Lung (tissue), 17 donors: ENCODE measurements at places on chromosomes 12 and 14. TPM values are rescaled to one million over a fixed set of nuclear protein-coding genes. Genes with fewer than 3 reads are reported as not detected.
A peak's percentile ranks its signal among the peaks of the same experiment; 100 is the strongest.

GRCh38 chr12:49471557-49471956 lies 67.3 kb upstream of the KCNH3 start:
- no peak for DNase-seq

GRCh38 chr12:124563401-124563800 lies 4.0 kb downstream of the NCOR2 start:
- peak; percentile 32 for DNase-seq

- no peak for DNase-seq
These were observed 28.8 kb upstream of the INF2 start for GRCh38 chr14:104660597-104660996.

GRCh38 chr14:39488600-39488999 lies 56.4 kb upstream of the FBXO33 start:
- peak; percentile 44 for DNase-seq

- DNase-seq = no peak
These were observed 2.4 kb upstream of the AEBP2 start for GRCh38 chr12:19436931-19437330.

DNA sequence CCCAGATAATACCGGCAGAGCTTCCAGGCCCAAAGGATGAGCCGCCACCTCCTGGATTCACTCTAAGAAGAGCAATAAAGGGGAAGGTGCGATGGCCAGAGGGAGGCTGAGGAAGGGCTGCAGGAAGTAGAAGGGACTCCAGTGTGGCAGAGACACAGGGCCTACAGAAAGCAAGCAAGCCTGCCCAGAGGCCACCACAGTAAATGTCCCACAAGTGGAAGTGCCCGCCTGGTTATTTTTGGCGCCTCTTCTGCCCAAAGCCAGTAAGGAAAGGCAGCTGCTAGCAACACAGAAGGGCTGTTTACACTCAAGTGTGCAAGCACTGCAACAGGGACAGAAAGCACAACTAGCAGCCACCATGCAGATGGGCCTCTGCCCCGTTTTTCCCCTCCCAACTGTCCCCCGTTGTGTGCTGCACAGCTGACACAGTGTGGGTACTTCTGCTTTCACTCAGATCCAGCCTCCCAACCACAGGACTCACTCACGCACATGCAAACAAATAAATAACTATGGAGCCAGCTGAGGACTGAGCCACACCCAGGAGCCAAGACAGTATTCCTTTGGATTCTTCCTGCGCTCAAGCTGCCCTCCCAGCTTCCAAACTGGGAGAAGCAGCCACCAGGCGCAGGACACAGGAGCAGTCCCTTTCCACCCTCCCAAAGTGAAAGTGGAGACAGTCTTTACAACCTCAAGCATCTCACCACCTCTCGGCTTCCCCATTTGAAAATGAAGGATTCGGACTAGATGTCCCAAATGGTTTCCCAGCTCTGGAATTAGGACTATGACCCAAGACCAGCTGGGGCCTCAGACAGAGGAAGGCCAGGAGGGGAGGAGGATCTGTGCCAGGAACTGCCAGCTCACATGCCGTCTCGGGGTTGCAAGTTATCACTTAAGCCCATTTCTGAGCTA lies 40.0 kb upstream of the PNMA1 start:
- DNase-seq = no peak

- no peak for DNase-seq
These were observed 493.3 kb downstream of the TMTC2 start for GRCh38 chr12:83179999-83180398.

Gene KRT74
- not detected for total RNA-seq

Gene GALNT6
- total RNA-seq = 36.0 TPM

Gene GYS2
- not detected for total RNA-seq

Gene MMP14
- 121 TPM for total RNA-seq

Gene OTOGL
- 0.15 TPM for total RNA-seq
